Chondrocyte (in vitro differentiated cells): ENCODE measurements at places on chromosomes 3 and 15. TPM values are rescaled to one million over a fixed set of nuclear protein-coding genes. Genes with fewer than 3 reads are reported as not detected.

DNA sequence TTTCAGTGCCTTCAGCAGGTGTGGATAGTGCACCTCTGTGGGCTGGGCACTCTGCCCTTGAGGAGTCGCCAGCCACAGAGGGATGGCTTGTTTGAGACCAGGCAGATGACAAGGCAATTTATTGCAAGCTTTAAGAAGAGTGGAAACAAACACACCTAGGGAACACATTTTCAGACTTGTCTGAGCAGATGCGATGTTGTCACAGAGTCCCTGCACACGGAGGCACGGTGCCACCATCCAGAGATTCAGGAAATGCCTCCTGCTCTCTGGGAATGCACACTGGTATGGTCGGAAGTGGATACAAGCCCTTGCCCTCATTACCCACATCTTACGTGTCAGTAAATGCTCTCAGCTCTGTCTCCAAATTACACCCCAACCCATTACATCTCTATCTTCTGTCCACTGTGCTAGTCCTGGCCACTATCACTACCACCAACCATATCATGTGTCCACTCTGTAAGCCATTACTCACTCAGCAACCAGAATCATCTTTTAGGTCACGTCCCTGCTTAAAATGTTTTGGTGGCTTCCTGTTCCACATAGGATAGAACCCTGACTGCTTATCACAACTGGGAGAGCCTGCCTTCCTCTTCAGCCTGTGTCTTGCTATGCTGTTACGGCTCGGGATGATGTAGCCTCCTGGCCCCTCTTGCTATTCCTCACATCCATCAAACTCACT is 196.9 kb downstream of the SLCO3A1 start:
- no peaks in the 10 kb centered on the region for H3K4me1 ChIP-seq
- no peak for DNase-seq
- peaks cover 10% of the 10 kb centered on the region for H3K27me3 ChIP-seq
- H3K4me3 ChIP-seq = no peak overlapping the region

DNA sequence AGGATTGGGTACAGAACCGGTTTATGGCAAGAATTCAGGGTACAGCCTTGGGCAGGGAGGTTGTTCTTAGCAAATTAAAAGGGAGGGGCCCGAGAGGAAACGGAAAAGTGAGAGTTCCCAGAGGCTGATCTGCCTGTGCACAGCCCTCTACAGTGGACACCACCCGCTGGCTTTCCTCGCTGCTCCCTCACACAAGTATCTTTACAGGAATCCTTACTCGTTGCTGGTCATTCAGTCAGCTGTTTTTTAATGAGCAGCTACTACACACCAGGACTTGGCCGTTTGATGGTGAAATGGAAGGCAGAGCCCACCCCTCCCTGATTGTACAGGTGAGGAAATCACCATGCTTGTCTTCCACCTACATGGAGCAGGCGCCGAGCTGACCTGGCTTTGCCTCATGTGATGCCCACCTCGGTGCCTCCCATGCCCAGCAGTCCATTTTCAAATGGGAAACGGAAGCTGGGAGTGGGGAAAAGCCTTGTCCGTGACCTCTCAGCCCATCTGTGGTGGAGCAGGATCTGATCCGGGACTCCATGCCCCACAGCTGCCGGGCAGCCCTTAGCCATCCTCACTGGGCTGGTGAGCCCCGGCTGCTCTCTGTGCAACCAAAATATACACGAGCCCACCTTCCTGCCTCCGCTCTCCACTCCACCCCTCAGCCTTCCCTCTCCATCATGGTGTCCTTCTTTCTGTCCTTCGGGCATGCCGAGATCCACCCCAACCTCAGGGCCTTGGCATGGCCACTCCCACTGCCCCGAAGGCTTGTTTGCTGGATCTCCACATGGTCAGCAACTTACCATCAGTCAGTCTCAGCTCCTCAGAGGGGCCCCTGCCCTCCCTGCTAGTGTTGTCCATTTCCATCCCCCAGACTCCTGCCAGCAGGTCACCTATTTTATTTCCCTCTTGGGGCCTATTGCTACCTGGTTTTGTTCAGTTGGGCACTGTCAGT is 33.3 kb upstream of the FGD5 start:
- DNase-seq = peak; percentile 60

DNA sequence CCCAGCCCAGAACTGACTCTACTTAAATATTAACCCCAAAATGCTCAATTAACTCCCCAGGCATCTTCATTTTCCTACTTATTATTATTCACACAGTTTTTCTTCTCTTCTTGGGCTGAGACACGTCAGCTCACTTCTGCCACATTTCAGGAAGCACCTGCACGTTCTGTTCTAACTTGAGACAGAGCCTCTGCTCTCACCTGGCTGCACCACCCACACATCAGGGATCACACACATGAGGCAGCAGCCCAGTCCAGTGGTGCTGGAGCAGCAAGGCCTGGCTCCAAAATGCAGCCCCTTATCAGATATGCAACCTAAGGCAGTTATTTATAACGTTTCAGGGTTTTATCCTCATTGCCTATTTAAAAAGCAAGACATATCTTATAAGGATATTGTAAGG is 127.5 kb downstream of the OSBPL10 start:
- no peak for DNase-seq
- H3K27ac ChIP-seq = no peak overlapping the region
- H3K27me3 ChIP-seq = no peaks in the 10 kb centered on the region
- no peak overlapping the region for H3K4me3 ChIP-seq

GRCh38 chr3:11154036-11154952 is at the start of gene HRH1:
HRH1 (plus strand) TSS chr3:11154493; CDS start chr3:11259038, 104,545 bp downstream.
- peaks cover 49% of the 10 kb centered on the region for H3K4me1 ChIP-seq
- peak within 1 kb of the TSS; percentile 88 for H3K4me3 ChIP-seq
- peak within 1 kb of the TSS; percentile 82 for H3K27ac ChIP-seq
- H3K27me3 ChIP-seq = no peaks in the 10 kb centered on the region
- peaks cover 2% of the 10 kb centered on the region for H3K36me3 ChIP-seq
- no peak for DNase-seq

- no peaks in the 10 kb centered on the region for H3K27me3 ChIP-seq
- H3K4me1 ChIP-seq = peaks cover 54% of the 10 kb centered on the region
- no peak overlapping the region for H3K4me3 ChIP-seq
- DNase-seq = no peak
- H3K27ac ChIP-seq = no peak overlapping the region
- H3K36me3 ChIP-seq = no peaks in the 10 kb centered on the region
These were observed 199.1 kb downstream of the FOXP1 start for GRCh38 chr3:71384388-71384787.

DNA sequence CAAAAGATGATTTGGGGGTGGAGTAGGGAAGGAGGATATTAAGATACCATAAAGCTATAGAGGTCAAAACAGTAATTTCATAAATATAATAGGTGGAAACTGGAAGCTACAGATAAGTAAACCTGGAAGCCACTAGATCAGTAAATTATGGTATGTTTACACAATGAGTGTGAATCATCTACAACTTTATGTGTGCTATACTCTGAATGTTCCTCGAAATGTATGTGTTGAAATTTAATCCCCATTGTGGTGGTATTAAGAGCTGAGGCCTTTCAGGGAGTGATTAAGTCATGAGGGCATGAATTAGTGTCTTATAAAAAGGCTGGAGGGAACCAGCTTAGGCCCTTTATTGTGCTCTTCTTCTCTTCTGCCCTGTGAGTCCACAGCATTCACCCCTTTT is 25.2 kb downstream of the EOMES start:
- no peak for DNase-seq
- no peak overlapping the region for H3K4me3 ChIP-seq
- H3K27me3 ChIP-seq = peaks cover 9% of the 10 kb centered on the region
- H3K4me1 ChIP-seq = no peaks in the 10 kb centered on the region
- peaks cover 4% of the 10 kb centered on the region for H3K36me3 ChIP-seq

GRCh38 chr15:31131853-31132375 is 30.4 kb upstream of the TRPM1 start:
- no peak overlapping the region for H3K27ac ChIP-seq
- no peaks in the 10 kb centered on the region for H3K36me3 ChIP-seq
- H3K4me3 ChIP-seq = no peak overlapping the region
- H3K4me1 ChIP-seq = peaks cover 4% of the 10 kb centered on the region
- DNase-seq = no peak

GRCh38 chr3:192244591-192244990 is 482.8 kb downstream of the FGF12 start:
- no peak overlapping the region for H3K27ac ChIP-seq
- H3K4me3 ChIP-seq = no peak overlapping the region
- peaks cover 4% of the 10 kb centered on the region for H3K27me3 ChIP-seq
- no peak for DNase-seq
- no peaks in the 10 kb centered on the region for H3K36me3 ChIP-seq

DNA sequence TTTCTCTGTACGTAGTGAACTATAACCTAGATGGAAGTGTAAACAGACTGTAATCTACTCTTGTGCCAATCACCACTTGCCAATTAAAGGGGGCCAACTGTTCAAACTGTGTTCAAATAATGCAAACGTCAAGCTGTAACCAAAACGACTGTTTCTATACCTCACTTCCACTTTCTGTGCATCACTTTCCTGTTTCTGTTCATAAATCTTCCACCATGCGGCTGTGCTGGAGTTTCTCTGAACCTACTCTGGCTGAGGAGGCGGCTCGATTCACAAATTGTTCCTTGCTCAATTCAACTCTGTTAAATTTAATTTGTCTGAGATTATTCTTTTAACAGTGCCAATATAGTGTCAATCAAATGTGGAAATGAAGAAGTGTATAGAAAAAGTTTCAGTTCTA is 206.7 kb upstream of the TBC1D5 start:
- no peak for DNase-seq
- no peaks in the 10 kb centered on the region for H3K27me3 ChIP-seq
- no peak overlapping the region for H3K27ac ChIP-seq
- no peaks in the 10 kb centered on the region for H3K36me3 ChIP-seq

DNA sequence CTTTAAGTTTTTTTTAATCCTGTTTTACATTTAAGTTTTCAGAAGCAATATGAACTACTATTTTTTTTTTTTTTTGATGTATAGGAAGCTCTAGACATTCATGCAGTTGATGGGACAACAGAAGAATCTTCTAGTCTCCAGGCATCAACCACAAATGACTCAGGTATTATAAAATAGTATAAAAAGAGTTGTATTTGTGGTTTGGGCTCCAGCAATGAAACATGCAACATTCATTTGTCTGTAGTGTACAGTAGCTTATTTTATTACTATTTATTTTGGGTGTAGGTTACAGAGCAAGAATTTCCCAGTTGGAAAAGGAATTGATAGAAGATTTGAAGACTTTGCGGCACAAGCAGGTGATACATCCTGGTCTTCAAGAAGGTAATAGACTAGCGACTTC is 38.6 kb downstream of the MGA start:
- H3K27me3 ChIP-seq = no peaks in the 10 kb centered on the region
- peaks cover 29% of the 10 kb centered on the region for H3K4me1 ChIP-seq
- DNase-seq = no peak
- H3K4me3 ChIP-seq = no peak overlapping the region
- no peak overlapping the region for H3K27ac ChIP-seq

GRCh38 chr3:128760881-128761280 is 34.9 kb downstream of the RAB7A start:
- peak overlapping the region; percentile 41 for H3K27ac ChIP-seq
- peaks cover 9% of the 10 kb centered on the region for H3K36me3 ChIP-seq
- H3K4me1 ChIP-seq = peaks cover 27% of the 10 kb centered on the region
- no peak for DNase-seq
- H3K27me3 ChIP-seq = no peaks in the 10 kb centered on the region
- H3K4me3 ChIP-seq = no peak overlapping the region

DNA sequence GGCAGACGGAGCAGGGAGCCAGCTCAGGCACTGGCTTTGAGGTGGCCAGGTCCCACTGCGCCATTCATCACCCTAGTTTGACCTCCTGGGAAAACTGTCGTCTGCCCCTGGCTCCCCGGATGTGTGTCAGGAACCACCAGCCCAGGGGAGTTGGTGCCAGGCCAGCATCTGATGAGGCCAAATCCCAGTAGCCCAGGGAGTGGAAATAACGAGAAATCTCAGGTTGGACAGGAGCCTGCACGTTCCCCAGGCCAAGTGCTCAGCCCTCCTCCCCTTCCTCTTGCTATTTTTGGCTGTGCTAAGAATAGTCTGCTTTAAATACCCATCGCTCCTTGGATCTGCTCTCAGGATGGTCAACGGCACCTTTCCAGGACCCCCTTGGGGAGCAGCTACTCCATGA is 93.1 kb upstream of the RPL32 start:
- peak overlapping the region; percentile 78 for H3K27ac ChIP-seq
- H3K4me1 ChIP-seq = peaks cover 28% of the 10 kb centered on the region
- H3K36me3 ChIP-seq = peaks cover under 1% of the 10 kb centered on the region
- H3K27me3 ChIP-seq = no peaks in the 10 kb centered on the region

- H3K27me3 ChIP-seq = no peaks in the 10 kb centered on the region
- peak overlapping the region; percentile 88 for H3K4me3 ChIP-seq
- no peak for DNase-seq
- H3K36me3 ChIP-seq = peaks cover 5% of the 10 kb centered on the region
These were observed 1.2 kb downstream of the HRH1 start for GRCh38 chr3:11155341-11156025.

DNA sequence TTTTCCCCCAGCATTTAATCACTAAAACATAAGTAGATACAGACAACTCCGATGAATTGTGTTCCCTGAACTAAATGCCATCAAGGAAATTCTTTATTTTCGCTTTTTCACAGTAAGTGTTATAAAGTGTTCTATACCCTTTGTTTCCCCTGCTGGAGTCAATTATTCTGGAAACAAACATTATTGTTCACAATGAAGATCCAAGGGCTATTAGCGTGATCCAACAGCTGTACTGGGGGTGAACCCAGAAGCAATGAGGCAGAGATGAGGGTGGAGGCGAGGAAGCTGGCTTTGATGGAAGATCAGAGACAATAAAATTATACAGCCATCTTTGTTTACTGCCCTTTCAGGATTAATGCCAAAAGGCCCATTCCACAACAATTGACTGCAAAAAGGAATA is 250.3 kb upstream of the IGF1R start:
- DNase-seq = no peak
- H3K4me1 ChIP-seq = no peaks in the 10 kb centered on the region
- no peak overlapping the region for H3K27ac ChIP-seq
- no peaks in the 10 kb centered on the region for H3K36me3 ChIP-seq
- H3K4me3 ChIP-seq = no peak overlapping the region

GRCh38 chr3:4786431-4786830 is 192.8 kb upstream of the BHLHE40 start:
- DNase-seq = no peak
- no peaks in the 10 kb centered on the region for H3K27me3 ChIP-seq
- H3K4me3 ChIP-seq = no peak overlapping the region
- no peaks in the 10 kb centered on the region for H3K4me1 ChIP-seq

The CA12 gene
- 6.7 to 7.9 TPM (median 6.9 TPM) in 3 replicates for total RNA-seq

The THOC7 gene
- total RNA-seq = 43.0 to 55.7 TPM (median 48.9 TPM) in 3 replicates

The ZKSCAN7 gene
- 6.8 to 9.2 TPM (median 7.0 TPM) in 3 replicates for total RNA-seq

The ACSBG1 gene
- not detected in 3 replicates for total RNA-seq

The PLAAT1 gene
- 0.80 to 2.4 TPM (median 1.6 TPM) in 3 replicates for total RNA-seq

The GOLGA8G gene
- total RNA-seq = not detected in 3 replicates

The TERC gene
- 0.99 to 1.4 TPM in 2 of 3 replicates, not detected in the other for total RNA-seq

The RGMA gene
- 13.0 to 26.2 TPM (median 15.6 TPM) in 3 replicates for total RNA-seq

The CELF6 gene
- total RNA-seq = 0.42 to 1.3 TPM in 2 of 3 replicates, not detected in the other
